Fibroblast of skin of scalp (primary cell): ENCODE measurements at places on chromosomes 7 and 10.

DNA sequence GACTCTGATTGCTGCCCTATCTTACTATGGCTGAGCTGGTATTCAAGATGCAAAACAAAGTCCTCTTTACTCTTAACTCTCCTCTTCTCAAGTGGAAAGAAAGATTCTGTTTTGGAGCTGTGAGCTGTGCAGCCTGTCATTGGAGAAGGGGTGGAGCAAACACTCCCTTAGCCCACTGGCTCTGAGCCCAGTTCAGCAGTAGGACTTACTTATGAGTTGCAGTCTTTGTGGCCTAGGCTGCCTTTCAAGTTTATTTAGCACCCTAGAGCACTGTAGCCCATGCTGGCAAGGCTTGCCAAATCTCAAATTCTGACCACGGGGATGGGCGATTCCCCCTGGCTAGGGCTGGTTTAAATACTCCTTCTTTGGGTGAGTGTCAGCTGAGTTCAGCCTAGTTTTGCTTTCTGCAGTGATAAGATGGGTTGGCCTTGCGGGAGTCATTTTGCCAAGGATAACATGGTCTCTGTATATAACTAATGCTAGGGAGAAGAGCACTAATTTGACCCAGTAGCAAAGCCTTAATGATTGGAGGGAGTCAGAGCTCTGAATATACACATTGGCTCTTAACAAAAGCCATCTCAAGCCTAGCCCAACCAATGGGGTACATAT, 110.2 kb downstream of the MYO3A start:
- no peak for DNase-seq

GRCh38 chr10:23096802-23097549, 1.6 kb downstream of the MSRB2 start:
- peak; percentile 10 for DNase-seq

GRCh38 chr10:63021225-63021624, 111.9 kb upstream of the NRBF2 start:
- DNase-seq, result no peak

DNA sequence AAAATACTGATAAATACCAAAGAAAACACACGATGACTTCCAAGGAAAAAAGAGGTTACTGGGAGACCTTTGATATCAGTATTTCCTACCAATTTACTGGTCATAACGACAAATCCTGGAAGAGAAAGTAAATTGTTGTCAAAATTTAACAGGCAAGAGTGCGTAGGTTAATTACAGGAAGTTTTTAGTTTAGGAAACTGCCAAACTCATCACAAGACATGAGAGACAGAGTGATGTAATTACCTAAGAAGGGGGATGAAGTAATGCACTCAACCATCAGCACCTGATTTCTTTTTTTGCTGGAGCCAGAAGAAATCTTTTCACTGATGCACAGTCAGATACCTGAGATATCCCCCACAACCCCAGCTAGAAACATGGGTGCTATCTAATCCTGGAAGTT, 16.8 kb downstream of the MACC1 start:
- no peak for DNase-seq

- no peak for DNase-seq
Observed at GRCh38 chr7:98168904-98169621, 42.2 kb upstream of the BHLHA15 start.
